Frontal cortex (tissue), 4 donors: ENCODE measurements at places on chromosomes 2 and 18. TPM values are rescaled to one million over a fixed set of nuclear protein-coding genes. Genes with fewer than 3 reads are reported as not detected.

The INPP5D gene
- 1.6 TPM for total RNA-seq

GRCh38 chr2:75799859-75800258, 89.1 kb upstream of the GCFC2 start:
- DNase-seq, result no peak

GRCh38 chr2:15634846-15635490, 43.3 kb downstream of the DDX1 start:
- DNase-seq, result no peak

The PNKD gene
- 15.1 TPM for total RNA-seq

DNA sequence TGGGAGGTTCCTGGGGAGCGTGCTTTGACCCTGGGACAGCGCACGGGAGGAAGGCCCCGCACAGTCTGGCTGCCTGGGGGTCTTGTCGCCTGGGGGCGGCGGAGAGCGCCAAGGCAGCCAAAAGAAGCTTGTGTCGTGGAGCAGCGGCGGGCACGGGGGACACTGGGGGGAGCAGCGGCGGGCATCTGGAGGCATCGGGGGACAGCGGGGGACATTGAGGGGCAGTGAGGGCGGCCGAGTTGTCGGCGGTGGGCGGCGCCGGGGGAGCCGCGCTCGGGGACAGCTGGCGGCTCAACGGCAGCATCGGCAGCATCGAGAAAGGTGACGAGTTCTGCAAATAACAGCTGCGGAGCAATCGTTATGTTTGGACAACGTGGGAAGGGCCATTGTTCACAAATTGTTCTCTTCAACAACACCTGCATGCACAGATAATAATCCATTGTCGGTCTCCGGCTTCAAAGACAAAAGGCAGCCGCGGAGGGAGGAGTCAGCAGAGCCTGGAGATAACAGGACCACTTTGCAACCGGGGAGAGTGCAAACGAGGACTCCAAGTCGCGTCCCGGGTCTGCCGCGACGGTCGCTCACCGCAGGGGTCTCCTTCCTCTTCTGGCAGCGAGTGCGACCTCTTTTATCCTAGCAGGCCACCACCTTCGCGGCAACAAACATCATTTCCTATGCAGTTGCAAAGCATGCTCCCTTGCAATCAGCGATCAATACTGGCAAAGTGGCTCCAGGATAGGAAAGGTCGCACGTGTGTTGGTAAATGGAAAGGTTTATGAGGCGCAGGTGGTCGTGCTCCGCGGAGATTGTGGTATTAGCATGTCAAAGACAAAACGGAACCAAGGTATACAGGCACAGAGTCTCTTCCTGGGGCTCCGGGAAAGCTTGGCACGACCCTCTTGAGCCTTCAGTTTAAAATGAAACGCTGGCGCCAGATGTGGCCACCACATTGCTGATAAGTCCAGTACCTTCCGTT, 132.3 kb upstream of the DLX2 start:
- no peak for DNase-seq

DNA sequence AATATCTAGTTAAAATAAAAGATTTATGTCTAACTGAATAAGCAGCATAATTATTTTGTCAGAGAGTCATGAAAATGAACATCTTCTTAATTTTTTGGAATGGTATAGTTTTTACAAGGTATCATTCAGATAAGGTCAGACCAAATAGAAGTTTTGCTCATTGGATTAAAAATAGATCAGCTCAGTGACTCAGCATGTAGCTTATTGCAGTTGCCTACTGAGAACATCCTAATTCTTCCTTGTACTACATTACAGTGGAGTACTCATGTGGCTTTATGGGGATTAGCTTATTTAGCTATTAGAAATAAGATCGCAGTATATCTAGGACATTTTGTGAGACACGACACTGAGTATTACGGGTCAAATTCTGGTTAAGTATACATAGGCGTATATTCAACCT, 38.2 kb upstream of the PPM1B start:
- DNase-seq, result no peak

DNA sequence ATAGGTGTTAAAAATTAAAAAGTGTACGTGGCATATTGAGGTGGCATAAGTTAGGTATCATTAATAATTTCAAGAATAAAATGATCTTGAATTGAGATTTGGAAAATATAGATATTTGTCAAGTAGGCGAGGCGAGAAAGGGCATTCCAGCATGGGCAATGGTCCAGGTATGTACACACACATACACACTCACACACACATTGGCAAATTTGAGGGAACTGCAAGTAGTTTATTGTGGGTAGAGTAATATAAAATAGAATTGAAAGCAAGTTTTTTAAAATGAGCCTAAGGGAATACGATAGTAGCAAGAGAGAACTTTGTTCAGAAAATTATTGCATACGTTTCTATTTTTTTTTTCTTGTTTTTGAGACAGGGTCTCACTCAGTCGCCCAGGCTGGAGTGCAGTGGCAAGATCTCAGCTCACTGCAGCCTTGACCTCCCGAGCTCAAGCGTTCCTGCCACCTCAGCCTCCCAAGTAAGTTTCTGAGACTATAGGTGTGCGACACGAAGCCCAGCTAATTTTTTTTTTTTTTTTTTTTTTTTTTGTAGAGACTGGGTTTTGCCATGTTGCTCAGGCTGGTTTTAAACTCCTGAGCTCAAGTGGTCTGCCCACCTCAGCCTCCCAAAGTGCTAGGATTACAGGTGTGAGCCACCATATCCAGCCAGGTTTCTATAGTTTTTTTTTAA, 96.7 kb upstream of the SLC39A10 start:
- no peak for DNase-seq

- DNase-seq, result no peak
These were observed 72.8 kb downstream of the AQP4 start for GRCh38 chr18:26792661-26793060.

- DNase-seq, result no peak
These were observed 80.0 kb upstream of the PXDN start for GRCh38 chr2:1824202-1824905.

- DNase-seq, result no peak
These were observed 156.1 kb upstream of the VRK2 start for GRCh38 chr2:57890464-57890863.

- DNase-seq, result no peak
These were observed 141.0 kb downstream of the TMEM17 start for GRCh38 chr2:62364791-62365528.

DNA sequence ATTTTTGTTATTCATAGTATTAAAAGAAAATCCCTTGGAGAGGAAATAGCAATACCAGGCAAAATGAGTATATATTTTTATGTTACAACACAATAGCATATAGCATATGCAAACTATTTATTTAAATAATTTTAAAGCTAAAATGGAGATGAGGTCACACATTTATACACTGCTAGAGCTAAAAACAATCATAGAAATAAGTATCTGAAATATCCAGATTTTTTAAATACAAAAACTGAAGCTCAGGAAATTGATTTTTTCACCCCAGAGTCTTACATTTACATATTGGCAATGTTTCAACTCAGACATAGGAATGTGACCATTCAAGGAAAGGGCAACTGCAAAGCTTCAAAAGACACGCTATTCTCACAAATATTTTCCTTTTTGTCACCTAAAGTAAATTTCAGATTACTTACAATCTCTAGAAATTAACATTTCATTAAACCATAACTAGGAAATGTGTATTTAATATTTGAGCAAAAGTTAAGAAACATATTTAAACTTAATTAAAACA, 8.9 kb downstream of the TFPI start:
- DNase-seq, result no peak

DNA sequence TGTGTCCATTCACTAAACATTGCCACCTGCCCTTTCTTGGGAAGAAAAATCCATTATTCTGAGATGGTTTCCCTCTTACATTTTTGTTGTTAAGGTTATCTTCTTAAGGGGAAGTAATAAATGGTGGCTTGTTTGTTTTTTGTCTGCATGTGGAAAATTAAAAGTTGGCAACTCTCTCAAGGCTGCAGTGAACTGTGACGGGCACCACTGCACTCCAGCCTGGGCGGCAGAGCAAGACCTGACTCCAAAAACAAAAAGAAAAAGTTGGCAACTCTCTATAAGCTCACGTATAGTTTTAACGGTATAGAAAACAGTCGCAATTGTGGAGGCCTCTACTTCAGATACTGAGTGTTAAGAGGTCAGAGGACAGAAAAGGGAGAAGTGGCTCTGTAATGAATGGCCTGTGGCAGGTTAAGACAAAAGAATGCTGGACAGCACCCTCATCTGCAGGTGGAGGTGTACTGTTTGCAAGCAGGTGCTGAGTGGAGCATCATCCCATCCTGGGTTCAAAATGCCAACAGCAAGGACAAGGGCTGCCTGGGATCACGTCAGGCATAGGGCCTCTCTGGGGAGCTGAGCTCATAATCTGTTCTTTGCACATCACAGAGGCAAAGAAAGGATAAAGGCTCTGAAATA, 16.7 kb downstream of the L3MBTL4 start:
- no peak for DNase-seq

The PDE1A gene
- 51.0 TPM for total RNA-seq

The RNU2-63P gene
- total RNA-seq, result not detected

The AFF3 gene
- total RNA-seq, result 56.7 TPM

GRCh38 chr2:46798998-46799698, 116.5 kb downstream of the MCFD2 start:
- no peak for DNase-seq

The SFXN5 gene
- total RNA-seq, result 12.2 TPM

DNA sequence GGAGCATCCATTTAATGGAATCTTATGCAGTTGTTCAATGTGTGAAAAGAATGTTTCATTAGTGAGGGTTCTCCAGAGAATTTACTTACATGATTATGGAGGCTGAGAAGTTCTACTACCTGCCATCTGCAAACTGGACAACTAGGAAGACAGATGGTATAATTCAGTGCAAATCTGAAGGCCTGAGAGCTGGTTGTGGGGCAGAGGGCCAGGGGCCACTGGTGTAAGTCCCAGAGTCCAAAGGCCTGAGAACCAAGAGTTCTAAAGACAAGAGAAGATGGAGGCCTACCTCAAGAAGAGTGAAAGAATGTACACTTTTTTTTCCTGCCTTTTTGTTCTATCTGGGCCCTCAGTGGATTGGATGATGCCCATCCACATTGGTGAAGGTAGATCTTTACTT, 114.8 kb downstream of the DDX1 start:
- no peak for DNase-seq

- no peak for DNase-seq
These were observed 33.3 kb upstream of the LGALSL start for GRCh38 chr2:64420677-64421076.

DNA sequence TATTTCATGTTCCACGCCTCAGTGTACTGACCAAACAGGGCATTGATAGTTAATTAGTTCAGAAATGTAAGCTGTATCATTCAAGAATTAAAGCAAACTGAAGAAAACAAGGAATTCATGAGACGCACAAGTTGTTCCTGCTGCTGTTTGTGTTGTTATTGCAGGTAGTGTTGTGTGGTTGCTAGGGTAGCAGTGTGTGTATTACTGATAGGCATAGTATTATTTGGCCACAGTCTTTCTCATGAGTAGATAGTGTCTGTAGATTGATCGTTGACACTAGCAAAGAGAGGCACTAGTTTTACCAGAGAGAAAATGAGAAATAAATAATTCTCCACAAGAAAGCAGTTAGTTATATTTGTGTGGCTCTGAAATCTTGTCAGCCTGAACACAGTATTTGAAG, 548.6 kb downstream of the LRP1B start:
- no peak for DNase-seq

The PLA2R1 gene
- total RNA-seq, result 1.6 TPM

DNA sequence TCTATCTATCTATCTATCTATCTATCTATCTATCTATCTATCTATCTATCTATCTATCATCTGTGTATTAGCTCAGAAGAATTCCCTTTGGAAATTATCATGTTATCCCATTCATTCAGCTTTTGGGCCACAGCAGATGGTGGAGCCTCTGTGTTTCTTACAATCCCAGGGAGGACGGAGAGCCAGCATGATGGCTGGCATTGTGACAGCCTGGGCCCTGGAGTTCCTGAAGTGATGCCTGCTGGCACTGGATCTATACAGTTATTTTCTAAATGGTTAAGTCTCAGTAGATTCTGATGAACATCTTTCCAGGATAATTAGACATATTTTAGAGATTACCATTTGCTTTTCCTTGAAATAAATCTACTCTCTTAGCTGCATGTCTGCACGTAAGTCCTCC, 385.4 kb upstream of the NXPH2 start:
- no peak for DNase-seq

DNA sequence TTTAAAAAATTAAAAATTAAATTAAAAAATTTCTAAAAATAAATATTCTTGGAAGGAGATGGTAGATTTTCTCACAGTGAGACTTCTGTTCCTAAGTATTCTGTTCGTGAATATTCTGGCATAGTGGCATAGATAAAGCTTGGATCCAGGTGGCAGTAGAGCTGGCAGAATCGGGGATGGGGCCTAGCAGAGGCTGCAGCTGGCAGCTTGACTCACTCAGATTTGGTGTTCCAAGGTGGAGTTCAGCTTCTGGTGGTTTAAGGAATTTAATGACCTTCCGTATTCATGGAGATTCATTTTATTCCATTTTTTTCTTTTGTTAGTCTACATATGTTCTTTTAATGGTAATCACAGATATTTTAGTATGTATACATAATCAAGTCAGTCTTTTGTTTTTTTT, 19.9 kb downstream of the ARMC9 start:
- DNase-seq, result no peak

The NYAP2 gene
- 14.3 TPM for total RNA-seq

The TFPI gene
- 27.7 TPM for total RNA-seq

GRCh38 chr2:63446658-63447057, 141.6 kb downstream of the WDPCP start:
- no peak for DNase-seq

DNA sequence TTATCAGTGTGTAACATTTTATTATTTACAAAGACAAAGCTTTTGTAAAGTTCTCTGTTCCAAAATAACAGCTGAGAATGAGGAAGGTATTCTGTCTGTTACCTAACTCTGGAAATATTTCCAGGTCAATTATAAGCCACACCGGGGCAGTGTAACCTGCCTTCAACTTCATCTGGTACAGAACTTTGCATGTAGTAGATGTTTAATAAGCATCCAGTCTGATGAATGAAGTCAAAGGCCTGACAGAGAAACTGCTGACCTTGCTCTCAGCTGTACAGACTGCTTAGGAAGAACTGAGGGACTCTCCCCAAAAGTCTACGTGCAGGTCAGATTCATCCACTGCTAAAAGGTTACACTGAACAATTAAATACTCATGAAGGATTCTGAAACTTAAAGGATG, 43.3 kb downstream of the WDFY1 start:
- DNase-seq, result no peak

DNA sequence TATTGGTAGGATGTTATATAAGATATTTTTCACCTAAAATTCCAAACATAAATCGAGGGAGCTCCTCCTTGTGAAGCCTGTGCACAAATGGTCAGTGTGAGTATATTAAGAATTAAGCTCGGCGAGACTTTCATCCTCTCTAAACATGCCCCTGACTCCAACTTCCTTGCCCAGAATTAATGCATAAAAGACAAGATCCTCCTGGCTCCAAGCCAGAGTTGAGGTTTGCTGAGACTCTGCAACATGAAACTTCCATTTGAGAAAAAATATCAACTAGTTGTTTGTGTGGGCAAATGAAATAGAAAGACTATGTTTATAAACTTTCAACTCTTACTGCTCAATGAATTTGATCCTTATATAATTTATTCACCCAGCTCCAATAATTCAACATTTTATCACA, 68.1 kb downstream of the CCDC178 start:
- DNase-seq, result no peak

DNA sequence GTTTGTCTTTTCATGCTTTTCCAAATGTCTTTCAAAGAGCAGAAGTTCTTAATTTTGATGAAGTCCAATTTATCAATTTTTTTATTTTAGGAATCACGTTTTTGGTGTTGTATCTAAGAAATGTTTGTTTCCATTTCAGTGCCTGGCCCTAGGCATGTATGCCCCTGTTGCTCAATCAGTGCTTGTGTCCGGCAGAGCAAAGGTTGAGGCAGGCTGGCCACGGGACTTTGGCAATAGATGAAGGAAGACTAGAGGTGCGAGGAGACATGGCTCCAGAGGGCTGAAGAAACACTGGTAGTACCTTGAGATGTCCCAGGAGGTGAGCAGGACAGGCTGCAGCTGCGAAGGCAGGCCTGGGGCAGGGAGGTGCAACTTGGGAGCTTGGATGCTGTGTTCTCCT, 10.1 kb upstream of the B3GNT7 start:
- no peak for DNase-seq
